ENCODE measurements at places on chromosomes 6 and 20.

DNA sequence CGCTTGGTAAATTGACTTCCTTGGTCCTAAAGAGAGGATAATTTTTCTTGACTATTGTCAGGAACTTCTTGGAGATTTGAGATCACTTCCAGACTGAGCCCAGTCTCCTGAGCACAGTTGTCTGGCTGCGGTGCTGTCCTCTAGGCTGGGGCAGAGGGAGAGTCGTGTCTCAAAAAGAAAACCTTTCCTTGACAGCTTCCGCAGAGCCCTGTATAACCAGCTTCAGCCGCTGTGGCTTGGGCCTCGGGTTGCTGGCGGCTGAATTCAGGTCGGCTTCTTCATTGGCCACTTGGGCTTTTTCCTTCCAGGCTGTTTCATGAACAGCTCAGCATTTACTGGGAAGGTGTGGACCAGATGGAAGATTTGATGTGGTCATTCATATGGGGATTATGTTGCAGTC lies 75.9 kb downstream of the DHX35 start:
- no peak for DNase-seq

DNA sequence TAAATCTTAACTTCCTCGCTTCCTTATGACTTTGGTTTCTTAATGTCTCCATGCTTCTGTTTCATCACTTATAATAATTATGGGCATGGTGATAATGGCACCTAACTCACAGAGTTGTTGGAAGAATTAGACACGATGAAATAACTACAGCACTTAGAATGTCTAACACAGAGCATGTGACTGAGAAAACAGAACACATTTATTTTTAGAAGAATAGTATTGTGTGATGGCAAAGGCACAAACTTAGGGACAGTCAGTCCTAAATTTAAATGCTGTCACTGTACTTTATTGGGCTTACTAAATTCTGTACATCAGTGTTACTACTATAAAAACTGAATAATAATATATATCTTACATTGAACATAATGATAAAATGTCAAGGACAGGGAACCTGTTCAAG lies 391.1 kb upstream of the JAG1 start:
- no peak for DNase-seq

DNA sequence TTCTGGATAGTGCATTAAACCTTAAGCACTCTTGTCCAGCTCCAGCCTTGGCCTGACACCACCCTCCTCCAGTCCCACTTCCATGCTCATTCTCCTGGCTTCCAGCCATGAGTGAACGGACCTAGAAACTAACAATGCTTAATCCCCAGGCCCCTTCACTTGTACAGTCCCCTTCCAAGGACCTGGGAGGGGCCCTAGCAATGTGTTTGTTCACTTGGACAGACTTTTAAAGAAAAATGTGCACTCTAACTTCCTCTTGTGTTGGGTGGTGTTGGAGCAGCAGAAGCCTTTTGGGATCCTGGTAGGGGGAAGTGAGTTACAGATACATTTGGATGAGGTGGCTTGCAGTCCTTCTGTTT lies 48.9 kb upstream of the CCN6 start:
- DNase-seq: no peak

DNA sequence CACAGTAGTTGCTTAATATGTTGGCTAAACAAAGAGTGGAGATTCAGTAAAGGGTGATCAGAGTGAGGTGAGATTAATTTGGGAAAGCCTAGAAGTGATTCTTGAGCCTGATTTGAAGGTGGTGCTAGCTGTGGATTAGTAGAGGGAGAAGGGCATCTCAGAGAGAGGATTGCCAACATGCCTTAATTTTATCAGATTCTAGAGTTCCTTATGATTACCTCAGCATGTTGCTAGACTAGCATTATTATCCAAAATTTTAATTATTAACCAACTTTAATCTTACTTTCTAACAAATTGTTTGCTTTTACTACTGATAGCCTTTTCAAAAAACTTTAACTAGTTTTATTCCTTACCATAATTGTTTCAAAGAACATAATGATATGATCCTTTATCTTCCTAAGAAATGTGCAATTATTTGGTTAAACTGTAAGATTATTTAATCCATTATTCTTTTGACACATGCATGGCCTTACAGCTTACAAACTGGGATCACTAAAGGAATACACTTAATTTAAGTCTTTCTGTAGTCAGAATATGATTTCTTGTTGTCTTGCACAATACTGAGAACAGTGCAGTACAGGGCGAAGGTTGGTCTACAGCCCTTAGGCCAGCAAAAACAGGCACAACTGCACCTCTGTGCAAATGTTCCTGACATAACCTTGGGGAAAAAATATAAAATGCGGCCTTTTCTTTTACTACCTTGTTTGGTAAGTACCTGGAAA lies 88.9 kb downstream of the SLC16A10 start:
- no peak for DNase-seq

DNA sequence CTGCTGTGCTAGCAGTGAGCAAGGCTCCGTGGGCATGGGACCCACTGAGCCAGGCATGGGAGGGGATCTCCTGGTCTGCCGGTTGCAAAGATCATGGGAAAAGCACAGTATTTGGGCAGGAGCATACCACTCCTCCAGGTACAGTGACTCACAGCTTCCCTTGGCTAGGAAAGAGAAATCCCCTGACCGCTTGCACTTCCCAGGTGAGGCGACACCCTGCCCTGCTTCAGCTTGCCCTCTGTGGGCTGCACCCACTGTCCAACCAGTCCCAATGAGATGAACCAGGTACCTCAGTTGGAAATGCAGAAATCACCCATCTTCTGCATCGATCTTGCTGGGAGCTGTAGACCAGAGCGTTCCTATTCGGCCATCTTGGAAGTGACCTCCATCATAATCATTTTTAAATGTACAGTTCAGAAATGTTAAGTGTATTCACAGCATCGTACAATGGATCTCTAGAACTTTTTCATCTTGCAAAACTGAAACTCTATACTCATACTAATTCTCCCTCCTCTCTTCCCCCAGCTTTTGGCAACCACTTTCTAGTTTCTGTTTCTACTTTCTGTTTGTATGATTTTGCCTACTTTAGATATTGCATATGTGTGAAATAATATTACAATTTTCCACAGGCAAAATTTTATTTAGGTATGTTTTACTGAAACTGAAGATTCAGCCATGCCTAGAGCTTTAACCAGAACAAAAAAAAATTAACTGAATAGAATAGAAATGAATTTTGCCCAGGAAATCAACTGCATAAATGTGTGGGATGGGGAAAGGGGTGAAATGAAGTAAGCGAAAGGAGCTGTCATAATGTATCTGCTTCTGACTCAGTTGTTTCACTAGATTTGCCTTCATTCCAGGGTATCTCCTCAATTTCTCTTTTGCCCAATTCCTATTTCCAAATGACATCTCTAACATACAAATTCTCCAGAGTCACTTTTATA lies 100.0 kb downstream of the RWDD2A start:
- no peak for DNase-seq

DNA sequence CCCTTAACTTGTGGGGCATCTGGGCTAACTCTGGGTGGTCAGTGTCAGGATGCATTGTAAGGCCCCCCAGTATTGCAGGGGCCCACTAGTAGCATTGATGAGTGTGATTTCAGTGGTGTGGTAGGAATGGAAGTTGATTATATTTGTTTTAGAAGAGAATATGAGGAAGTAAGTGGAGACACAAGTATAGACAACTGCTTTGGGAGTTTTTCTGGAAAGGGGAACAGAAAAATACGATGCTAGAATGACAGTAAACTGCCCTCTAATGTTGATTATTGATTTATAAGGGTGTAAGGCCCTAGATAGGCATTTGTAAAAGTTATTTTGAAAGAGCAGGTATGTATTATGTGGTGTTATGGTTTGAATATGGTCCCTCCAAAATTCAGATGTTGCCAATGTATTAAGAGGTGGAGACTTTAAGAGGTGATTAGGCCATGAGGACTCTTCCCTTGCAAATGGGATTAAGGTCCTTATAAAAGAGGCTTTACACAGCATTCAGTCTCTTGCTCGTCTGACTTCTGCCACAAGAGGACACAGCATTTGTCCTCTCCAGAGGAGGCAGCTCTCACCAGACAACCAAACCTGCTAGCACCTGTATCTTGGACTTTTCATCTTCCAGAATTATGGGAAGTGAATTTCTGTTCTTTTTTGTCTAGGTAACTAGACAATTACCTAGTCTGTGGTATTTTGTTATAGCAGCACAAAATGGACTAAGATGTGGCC lies 135.9 kb upstream of the DTNBP1 start:
- DNase-seq: no peak

DNA sequence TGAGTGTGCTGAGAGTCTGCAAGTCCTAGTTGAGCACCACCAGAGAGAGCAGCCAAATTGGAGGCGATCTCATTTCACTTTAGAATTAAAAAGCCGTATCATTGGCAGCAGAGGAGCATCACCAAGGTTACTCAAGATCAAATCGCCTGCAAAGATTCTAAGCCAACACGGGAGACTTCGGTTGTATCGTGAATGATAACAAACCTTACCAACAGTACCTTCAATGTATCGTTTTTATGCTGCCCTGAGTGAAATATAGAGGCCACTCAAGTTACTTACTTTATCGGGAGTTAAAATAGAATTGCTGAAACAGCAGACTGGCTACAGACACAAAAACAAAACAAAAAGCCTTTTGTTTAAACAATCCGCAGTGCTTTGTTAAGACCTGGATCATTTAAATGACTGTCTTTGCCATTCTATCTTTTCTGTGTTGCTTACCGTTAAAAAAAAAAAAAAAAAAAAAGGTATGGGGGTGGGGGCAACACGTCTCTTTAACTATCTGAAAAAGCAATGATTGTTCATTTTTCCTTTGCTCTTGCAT lies 14.2 kb downstream of the NHSL1 start:
- no peak for DNase-seq
